Fibroblast of pulmonary artery (primary cell): ENCODE measurements at places on chromosomes 3 and 15.
A peak's percentile ranks its signal among the peaks of the same experiment; 100 is the strongest.

DNA sequence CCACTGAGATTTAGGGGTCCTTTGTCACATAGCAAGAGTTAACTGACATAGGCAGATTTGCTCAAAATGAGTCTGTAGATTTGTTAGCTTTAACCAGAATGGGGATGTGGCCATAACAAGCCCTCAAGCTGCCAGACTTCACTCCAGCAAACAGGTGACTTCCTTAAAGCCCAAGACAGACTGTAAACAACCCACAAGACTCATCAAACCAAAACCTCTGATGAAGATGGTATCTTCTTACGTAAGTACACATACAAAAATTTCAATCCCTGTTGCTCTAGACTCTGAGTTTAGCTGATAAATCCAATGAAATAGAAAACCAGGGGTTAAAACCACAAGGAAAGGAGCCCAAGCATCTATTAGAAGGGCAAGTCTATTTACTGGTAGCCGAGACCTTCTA lies 18.2 kb upstream of the ZBTB20 start:
- no peak for DNase-seq

DNA sequence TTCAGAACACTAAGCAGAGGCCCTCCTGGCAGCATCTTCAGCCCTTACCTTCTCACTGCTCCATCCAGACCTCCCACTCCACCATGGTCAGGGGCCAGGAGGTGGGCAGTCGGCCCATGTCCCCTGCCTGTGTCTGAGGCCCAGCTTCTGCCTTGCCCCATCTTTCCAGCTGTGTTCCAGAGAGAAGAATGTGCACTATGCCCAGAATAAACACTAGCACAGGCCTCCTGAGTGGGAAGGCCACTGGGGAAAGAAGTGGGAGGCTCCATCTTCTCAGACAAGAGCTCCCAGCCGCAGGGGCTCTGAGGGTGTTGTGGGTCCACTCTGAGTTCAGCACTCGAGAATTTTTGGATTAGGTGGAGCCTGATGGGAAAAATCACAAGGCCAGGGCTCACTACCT lies 44.5 kb downstream of the ADCY5 start:
- DNase-seq, result no peak

GRCh38 chr3:65905771-65906170 lies 132.9 kb downstream of the MAGI1 start:
- no peak for DNase-seq

GRCh38 chr3:183949690-183950089 lies 65.0 kb upstream of the PARL start:
- DNase-seq, result no peak

DNA sequence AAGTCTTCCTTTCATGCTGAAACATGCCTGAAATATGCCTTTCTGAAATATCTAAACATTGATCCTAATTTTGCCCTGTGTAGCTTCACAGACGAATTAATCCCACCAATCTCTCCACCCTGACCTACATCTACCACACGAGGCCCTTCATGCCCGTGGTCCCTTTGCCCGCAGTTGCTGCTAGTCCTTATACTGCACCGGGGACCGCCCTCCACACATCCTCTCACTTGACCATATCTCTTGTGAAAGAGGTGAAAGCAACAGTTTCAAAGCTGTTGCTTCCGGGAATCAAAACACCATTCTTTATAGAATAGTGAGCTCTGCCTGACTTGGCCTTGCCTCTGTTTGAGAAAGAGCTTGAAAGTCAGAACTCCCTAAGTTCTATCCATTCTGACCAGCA lies 499.5 kb downstream of the NTRK3 start:
- DNase-seq, result no peak

GRCh38 chr3:168054447-168054846 lies 41.3 kb downstream of the GOLIM4 start:
- DNase-seq, result no peak

DNA sequence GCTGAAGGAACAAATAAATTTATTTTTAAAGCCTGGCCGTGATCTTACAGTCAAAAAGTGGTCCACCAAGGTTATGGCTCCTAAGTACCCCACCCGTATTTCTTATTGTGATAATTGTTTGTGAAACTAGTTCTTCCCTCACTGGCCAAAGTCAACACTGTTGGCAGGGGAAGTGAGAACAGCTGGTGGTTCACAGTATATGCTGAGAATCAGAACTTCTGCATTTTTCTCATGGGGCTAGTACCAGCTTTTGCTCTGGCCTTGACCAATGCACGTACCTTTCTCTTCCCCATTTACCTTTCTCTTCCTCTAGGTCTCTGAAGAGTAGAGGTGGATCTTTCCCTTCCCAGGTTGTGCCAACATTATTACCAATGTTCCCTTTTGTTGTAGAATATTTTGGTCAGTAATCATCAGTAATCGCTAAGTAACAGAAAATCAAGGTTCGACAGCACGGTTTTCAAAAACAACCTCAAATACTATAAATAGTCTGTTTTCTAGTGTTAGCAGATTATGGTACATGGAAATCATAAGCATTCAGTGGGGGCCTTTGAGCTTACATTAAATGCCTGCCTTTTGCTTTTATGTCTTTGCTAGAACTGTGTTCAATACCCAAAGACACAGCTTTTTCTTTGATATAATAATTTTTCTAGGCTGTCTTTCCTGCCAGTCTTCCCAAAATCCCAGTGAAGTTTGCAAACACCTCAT lies 268.0 kb downstream of the LPP start:
- no peak for DNase-seq

DNA sequence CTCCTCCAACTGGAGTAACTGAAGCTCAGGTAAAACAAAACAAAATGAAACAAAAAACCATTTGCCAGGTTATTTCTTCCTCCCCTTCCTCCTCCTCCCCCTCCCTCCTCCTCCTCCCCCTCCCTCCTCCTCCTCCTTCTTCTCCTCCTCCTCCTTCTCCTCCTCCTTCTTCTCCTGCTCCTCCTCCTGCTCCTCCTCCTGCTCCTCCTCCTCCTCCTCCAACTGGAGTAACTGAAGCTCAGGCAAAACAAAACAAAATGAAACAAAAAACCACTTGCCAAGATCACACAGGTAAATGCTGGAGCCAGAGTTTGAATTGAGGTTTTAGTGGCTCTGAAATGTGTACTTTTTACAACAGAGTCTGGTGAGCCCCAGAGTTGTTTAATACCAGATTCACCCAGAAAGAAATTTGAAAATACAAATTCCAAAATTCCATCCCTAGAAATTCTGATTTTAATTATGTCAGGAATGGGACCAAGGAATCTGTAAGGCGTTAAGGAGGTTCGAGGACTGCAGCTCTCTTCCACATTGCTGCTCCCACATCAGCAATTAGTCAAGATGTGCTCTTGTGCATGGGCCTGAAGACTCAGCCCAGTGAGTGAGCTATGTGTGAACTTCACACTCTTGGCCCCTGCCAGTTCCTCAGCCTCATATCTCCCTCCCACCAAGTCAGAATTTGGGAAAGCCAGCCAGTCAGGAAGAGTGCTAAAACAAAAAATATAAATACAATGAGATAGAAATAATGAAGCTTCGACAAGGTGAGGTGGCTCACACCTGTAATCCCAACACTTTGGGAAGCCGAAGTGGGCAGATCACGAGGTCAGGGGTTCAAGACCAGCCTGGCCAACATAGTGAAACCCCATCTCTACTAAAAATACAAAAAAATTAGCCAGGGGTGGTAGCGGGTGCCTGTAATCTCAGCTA lies 31.6 kb upstream of the ZNF770 start:
- peak; percentile 49 for DNase-seq

GRCh38 chr3:77303955-77304699 lies 264.2 kb downstream of the ROBO2 start:
- DNase-seq, result no peak

DNA sequence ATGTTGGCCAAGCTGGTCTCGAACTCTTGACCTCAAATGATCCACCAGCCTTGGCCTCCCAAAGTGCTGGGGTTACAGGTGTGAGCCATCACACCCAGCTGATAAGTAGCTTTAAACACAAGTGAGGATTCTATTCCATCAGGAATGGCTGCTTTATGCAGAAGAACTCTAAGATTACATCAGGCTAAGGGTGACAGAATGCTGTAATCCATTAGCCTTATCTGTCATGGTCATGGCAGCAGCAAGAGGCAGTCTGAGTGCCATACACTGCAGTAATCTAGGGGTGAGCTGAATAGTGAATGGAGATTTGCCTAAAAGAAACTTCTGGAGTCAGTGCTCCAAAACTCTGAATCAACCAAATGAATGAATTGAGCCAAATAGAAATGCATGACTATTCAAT lies 39.6 kb downstream of the LIPC start:
- DNase-seq, result no peak

DNA sequence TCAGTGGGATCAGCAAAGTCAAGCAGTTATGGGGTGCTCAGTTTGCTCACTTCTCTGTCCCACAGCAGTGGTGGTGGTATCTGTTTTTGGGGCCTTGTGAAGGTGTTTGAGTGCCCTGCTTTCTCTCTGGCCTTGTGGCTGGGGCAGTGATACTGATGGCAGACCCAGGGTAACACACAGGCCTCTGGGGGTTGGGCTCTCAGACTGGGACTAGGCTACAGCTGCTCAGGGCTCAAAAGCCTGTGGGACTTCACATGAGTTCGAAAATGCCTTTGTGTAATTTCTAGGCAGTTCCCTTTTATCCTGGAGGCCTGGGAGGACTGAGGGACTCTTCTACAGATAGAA lies 75.3 kb downstream of the STXBP5L start:
- no peak for DNase-seq

GRCh38 chr15:69604072-69604411 lies 151.4 kb downstream of the RPLP1 start:
- DNase-seq, result no peak

DNA sequence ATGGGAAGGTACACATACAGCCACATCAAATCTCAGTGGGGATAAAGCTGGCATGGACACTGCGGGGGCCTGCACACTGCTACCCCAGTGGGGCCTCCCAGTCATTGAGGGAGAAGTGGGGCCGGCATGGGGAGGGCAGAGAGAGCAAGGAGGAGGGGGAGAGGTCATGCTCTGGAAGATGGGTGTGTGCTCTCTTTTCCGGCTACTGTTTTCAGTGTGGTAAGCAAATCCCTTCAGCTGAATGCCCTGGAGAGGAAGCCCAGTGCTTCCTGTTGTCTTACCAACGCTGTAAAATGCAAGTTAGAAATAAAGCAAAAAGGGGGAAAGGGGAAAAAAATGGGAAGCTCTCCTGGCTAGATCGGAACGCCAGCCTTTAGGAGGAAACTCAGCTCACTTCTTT lies 30.8 kb downstream of the NRROS start:
- DNase-seq, result no peak

DNA sequence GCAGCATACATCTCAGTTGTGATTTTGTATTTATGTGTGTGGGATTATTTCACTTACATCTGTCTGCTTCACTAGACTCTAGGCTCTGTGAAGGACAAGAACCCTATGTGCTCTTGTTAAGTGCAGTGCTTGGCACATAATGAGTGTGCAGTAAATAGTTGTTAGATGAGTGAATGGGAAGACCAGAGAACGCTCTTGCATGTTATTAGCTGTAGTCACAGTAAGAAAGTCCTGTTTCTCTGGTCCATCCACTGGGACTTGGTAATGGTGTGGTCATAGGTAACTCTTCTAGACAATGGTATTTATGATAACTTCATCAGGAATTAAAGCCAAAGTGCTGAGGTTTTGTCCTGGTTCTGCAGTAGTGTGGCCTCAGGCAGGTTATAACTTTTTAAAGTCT lies 1.4 kb upstream of the AQP9 start:
- no peak for DNase-seq

GRCh38 chr3:141950572-141951493 lies 74.4 kb downstream of the ATP1B3 start:
- no peak for DNase-seq

GRCh38 chr3:186192823-186193222 lies 83.9 kb upstream of the ETV5 start:
- no peak for DNase-seq

- DNase-seq, result no peak
Measured at GRCh38 chr3:197683191-197683590, 53.5 kb downstream of the RUBCN start.

DNA sequence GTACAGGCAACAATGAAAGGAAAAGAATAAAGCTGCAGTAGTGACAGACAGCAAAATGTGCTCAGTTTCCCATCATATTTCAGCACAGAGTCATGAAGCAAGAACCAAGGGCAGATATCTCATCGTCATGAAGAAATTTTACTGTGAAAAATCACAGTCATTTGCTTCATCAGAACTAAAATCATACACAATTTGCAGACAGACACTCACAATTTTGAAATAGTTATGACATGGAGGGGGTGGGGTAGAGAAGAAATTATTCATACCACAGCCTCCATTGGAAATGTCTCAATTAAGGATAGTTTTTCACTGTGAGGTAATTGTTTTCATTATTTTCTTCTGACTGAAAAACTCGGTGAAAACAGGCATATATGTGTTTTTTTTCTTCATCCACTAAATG lies 78.8 kb upstream of the CNTN3 start:
- DNase-seq, result no peak

DNA sequence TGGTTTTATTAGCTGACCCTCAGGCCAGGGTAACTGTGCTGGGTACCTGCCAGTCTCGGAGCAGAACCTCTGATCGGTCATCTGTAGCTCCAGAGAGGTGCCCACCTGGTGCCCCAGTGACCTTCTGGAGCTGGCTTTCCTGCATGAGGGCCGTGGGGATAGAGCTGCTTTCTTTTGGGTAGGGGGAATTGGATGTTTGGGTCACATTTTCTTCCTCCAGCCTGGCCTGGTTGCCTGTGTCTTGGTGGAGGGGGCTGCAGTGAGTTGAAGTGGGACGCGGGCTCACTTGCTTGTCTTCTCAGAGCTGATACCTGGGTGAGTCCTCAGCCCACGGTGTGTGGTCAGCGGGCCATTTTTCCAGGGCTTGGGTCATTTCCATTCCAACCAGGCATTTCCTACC lies 2.6 kb downstream of the ZNF710 start:
- no peak for DNase-seq

- DNase-seq, result no peak
Measured at GRCh38 chr15:69902414-69903062, 195.2 kb downstream of the TLE3 start.

DNA sequence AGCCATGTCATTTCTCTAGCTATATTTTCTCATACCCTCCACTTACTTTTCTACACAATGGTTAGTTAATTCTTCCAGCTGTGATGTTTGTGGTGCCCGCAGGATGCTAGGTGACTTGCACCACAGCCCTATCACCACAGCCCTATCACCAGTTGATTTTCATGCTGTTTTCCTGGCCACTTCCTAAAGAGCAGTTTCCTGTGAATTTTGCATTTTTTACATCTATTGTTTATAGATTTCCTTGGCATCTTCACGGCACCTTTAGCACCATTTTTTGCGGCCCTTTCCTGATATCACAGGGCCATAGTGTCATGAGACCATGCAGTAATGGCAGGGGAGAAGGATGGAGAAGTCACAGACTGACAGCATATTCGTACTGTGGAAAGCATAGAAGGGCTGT lies 132.9 kb upstream of the PRICKLE2 start:
- DNase-seq, result no peak

GRCh38 chr15:97301166-97301565 lies 659.3 kb upstream of the ARRDC4 start:
- DNase-seq, result no peak

GRCh38 chr3:58776231-58776630 lies 109.7 kb upstream of the FAM3D start:
- no peak for DNase-seq

GRCh38 chr3:3165241-3165640 lies 14.2 kb downstream of the CRBN start:
- no peak for DNase-seq

- DNase-seq, result peak; percentile 90
Measured at GRCh38 chr3:151445273-151446001, 15.4 kb downstream of the IGSF10 start.

GRCh38 chr3:174583396-174583795 lies 275.7 kb upstream of the NAALADL2 start:
- no peak for DNase-seq
